ENCODE measurements at places on chromosomes 13 and 19.

DNA sequence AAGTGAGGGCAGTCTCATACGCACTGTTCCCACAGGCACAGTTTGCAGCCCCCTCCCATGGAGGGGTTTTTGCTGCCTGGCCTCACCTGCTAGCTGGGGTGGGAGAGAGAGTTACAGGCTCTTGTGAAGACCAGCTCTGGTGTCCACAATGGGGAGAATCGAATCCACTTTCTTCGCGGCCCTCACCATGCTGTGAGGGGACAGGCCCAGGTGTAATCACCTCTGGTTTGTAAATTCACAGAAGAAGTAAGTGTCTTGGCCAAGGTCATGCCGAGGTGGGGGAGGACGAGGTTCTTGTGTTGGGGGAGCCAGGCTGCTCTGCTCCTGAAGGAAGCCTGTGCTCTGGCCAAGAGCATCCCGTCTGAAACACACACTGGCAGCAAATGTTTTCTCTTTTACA is 39.5 kb downstream of the TEX29 start:
- no peak for DNase-seq

DNA sequence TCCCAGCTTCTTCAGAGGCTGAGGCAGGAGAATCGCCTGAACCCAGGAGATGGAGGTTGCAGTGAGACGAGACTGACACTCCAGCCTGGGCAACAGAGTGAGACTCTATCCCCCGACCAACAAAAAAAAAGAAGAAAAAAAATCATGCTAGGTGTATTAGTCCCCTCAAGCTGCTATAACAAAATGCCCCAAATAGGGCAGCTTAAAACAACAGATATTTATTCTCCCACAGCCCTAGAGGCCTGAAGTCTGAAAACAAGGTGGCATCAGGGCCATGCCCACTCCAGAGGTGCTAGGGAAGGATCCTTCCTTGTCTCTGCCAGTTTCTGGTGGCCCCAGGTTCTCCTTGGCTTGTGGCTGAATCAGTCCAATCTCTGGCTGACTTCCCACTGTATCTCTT is 8.6 kb upstream of the EHD2 start:
- no peak for DNase-seq

GRCh38 chr19:12611361-12611699 is 610 bp downstream of the ZNF791 start:
- DNase-seq: peak; percentile 68

GRCh38 chr13:113586661-113587479 is 2.3 kb downstream of the TFDP1 start:
- DNase-seq: no peak

DNA sequence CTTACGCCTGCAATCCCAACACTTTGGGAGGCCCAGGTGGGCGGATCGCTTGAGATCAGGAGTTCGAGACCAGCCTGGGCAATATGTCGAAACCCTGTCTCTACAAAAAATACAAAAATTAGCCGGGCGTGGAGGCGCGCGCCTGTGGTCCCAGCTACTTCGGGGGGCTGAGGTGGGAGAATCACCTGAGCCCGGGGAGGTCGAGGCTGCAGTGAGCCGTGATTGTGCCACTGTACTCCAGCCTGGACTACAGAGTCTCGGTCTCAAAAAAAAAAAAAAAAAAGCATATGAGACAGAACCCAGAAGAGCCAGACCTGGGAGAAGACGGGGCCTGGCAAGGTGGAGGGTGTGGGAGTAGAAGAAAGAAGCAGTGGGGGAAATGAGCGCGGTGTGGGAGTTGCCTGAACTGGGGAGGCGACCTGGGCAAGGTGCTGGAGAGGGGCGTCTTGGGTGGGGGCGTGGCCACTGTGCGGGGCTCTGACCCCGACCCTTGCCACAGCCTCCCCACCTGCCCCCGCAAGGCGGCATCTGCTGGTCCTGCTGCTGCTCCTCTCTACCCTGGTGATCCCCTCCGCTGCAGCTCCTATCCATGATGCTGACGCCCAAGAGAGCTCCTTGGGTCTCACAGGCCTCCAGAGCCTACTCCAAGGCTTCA is 533 bp downstream of the DKKL1 start:
- DNase-seq: no peak

DNA sequence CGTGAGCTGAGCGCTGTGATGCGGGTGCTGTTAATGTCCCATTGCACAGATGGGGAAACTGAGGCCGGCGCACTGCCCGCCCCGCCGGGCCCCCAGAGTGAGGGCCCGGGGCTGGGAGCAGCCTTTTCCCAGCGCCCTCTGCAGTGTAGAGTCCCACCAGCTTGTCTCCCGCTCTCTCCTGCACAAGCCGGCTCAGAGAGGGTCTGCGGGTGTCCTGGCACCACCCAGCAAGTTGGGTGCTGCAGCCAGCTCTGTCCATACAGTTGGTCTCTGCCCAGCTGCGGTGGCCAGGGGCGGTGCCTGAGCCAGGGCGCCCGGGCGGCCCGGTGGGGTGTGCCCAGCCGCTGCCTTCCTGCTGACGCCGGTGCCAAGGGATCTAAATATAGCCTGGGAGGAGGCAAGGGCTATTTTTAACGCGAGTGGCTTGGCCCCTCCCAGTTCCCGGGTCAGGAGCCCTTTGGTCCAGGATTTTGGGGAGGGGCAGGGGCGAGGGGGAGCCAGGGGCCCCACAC is 19.3 kb downstream of the GADD45B start:
- DNase-seq: peak; percentile 65
